ENCODE measurements at places on chromosomes 11 and 22. TPM values are rescaled to one million over a fixed set of nuclear protein-coding genes. Genes with fewer than 3 reads are reported as not detected.
A peak's percentile ranks its signal among the peaks of the same experiment; 100 is the strongest.

- H3K4me1 ChIP-seq, result no peaks in the 10 kb centered on the region
- no peaks in the 10 kb centered on the region for H3K36me3 ChIP-seq
- H3K4me3 ChIP-seq, result no peak overlapping the region
- no peak overlapping the region for H3K27ac ChIP-seq
- no peak for DNase-seq
Observed at GRCh38 chr11:77080643-77081210, 14.0 kb downstream of the CAPN5 start.

SLC22A8 gene
- total RNA-seq, result not detected

DNA sequence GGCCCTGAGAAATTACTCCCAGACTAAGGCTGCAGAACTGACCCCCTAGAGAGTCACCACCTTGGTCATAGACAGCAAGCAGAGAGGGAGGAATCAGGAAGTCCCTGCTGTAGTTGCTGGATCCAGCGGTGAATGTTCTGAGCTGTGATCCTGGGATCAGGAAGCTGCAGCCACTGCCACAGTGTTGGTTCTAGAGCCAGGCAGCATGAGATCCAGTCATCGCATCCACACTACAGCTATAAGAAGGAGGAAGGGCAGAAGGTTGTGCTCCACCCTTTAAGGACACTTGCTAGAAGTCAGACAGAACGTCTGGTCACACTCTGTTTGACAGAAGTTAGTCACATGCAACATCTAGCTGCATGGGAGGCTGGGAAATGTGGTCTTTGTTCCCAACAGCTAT lies 104.7 kb upstream of the OR4B1 start:
- H3K4me1 ChIP-seq, result peaks cover 9% of the 10 kb centered on the region
- H3K27me3 ChIP-seq, result peaks cover 8% of the 10 kb centered on the region
- no peak overlapping the region for H3K27ac ChIP-seq
- no peaks in the 10 kb centered on the region for H3K36me3 ChIP-seq
- no peak for DNase-seq
- no peak overlapping the region for H3K4me3 ChIP-seq

GRCh38 chr22:49305214-49305965 lies 522.3 kb downstream of the BRD1 start:
- H3K27me3 ChIP-seq, result peaks cover 2% of the 10 kb centered on the region
- H3K4me3 ChIP-seq, result no peak overlapping the region
- H3K27ac ChIP-seq, result no peak overlapping the region
- H3K36me3 ChIP-seq, result no peaks in the 10 kb centered on the region

GRCh38 chr11:47248664-47249377 lies at the start of gene ACP2:
Gene ACP2 (minus strand): TSS chr11:47248814. CDS start chr11:47248789, 25 bp downstream.
- H3K27me3 ChIP-seq, result peaks cover 4% of the 10 kb centered on the region
- H3K4me1 ChIP-seq, result peaks cover 25% of the 10 kb centered on the region
- peak; percentile 75 for DNase-seq
- H3K27ac ChIP-seq, result peak within 1 kb of the TSS; percentile 99
- H3K4me3 ChIP-seq, result peak within 1 kb of the TSS; percentile 98
